Prostate gland (tissue), 2 donors: ENCODE measurements at places on chromosomes 11 and 22. TPM values are rescaled to one million over a fixed set of nuclear protein-coding genes. Genes with fewer than 3 reads are reported as not detected.

- no peak overlapping the region for H3K27ac ChIP-seq
- no peaks in the 10 kb centered on the region for H3K4me1 ChIP-seq
- DNase-seq: peak; percentile 17
These were observed 48.5 kb downstream of the GGTLC2 start for GRCh38 chr22:22692707-22693530.

The ENTHD1 gene
- total RNA-seq: 0.09 TPM

- H3K27ac ChIP-seq: no peak overlapping the region
- no peaks in the 10 kb centered on the region for H3K4me1 ChIP-seq
- no peaks in the 10 kb centered on the region for H3K36me3 ChIP-seq
These were observed 63.4 kb downstream of the NRXN2 start for GRCh38 chr11:64659417-64660144.

- H3K4me3 ChIP-seq: no peak overlapping the region
- H3K36me3 ChIP-seq: no peaks in the 10 kb centered on the region
- no peaks in the 10 kb centered on the region for H3K4me1 ChIP-seq
- H3K27me3 ChIP-seq: no peaks in the 10 kb centered on the region
- no peak overlapping the region for H3K27ac ChIP-seq
- DNase-seq: no peak
These were observed 23.2 kb downstream of the CASP5 start for GRCh38 chr11:104999721-105000120.

The GGTLC2 gene
- 1.4 TPM for total RNA-seq

GRCh38 chr11:35412285-35412684 is 7.1 kb downstream of the SLC1A2 start:
- H3K27me3 ChIP-seq: no peaks in the 10 kb centered on the region
- H3K27ac ChIP-seq: no peak overlapping the region
- no peak overlapping the region for H3K4me3 ChIP-seq
- H3K36me3 ChIP-seq: no peaks in the 10 kb centered on the region
- no peaks in the 10 kb centered on the region for H3K4me1 ChIP-seq

GRCh38 chr22:37965940-37966664 is 12.6 kb downstream of the POLR2F start:
- DNase-seq: no peak
- peaks cover 8% of the 10 kb centered on the region for H3K36me3 ChIP-seq
- H3K27me3 ChIP-seq: no peaks in the 10 kb centered on the region

The SULT4A1 gene
- 3.3 TPM for total RNA-seq

DNA sequence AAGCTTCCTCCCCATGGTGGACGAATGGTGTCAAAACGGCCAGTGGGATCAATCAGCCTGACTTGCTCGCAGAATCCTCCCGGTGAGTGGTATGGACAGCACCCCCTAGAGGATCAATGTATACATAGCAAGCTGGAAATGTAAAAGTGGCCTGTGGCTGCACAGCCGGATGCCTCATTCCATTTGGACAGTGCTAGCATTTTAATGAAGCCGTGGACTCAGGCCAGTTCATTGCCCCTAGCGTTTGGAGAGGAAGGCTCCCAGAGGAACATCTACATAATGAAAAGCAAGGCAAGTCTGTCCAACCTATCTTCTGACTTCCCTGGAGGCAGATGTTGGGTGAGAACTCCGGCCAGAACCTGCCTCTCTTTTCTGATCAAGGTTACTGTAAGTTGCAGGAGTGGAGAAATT is 942.3 kb downstream of the NTM start:
- H3K4me1 ChIP-seq: no peaks in the 10 kb centered on the region
- no peaks in the 10 kb centered on the region for H3K36me3 ChIP-seq
- H3K27ac ChIP-seq: no peak overlapping the region

The CST6 gene
- 6.5 TPM for total RNA-seq

DNA sequence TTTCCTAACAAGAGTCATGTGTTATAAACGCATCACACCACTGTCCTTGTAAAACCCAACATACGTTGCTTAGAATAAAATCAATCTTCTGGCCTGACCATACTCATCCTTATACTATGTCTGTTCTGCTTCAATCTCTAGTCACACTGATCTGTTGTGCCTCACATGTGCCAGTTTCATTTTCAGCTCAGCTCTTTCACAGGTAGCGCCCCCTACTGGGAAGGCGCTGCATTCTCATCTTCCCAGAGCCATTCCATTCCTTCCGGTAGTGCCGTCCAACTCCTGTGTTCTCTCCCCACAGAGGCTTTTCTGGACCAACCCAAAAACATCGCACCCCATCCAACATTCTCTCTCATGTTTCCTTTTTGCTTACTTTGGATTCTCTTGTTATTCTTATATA is 22.2 kb downstream of the CASP5 start:
- H3K27me3 ChIP-seq: no peaks in the 10 kb centered on the region
- no peaks in the 10 kb centered on the region for H3K36me3 ChIP-seq
- DNase-seq: no peak
- H3K27ac ChIP-seq: no peak overlapping the region
- H3K4me1 ChIP-seq: no peaks in the 10 kb centered on the region
- no peak overlapping the region for H3K4me3 ChIP-seq

GRCh38 chr11:95904009-95904650 is 19.8 kb downstream of the MTMR2 start:
- H3K4me1 ChIP-seq: no peaks in the 10 kb centered on the region
- no peaks in the 10 kb centered on the region for H3K36me3 ChIP-seq
- no peak for DNase-seq
- H3K27ac ChIP-seq: no peak overlapping the region
- no peak overlapping the region for H3K4me3 ChIP-seq

DNA sequence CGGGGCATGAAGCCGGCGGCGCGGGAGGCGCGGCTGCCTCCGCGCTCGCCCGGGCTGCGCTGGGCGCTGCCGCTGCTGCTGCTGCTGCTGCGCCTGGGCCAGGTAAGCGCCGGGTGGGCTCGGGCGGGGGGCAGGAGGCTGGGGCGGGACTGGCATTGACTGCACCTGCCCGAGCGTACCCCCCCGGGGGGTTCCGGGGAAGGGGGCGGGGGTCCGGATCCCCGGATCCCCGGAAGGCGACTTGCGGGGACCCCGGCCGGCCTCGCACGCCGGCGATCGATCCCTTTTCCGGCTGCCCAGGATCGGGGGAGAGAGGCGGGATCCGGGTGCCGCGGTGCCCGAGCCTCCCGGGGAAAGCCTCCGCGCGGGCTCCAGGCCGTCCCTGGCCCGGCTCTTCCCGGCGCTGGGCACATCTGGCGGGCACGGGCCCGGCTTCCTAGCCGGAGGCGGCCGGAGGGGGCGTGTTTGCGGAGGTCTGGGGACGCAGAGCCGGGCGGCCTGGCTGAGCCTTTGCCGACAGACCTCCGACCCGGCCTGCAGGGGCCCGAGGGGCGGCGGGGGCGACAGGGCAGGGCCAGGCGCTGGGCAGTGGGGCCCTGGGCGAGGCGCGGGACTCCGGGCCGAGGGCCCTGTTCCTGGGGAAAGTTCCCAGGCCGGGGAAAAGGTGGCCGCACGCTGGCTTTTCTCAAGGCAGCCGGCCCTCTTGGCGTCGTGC is 705 bp downstream of the PTPRJ start:
- H3K4me1 ChIP-seq: peaks cover 2% of the 10 kb centered on the region
- no peaks in the 10 kb centered on the region for H3K27me3 ChIP-seq
- H3K4me3 ChIP-seq: peak overlapping the region; percentile 91
- H3K27ac ChIP-seq: peak overlapping the region; percentile 87
- DNase-seq: no peak

DNA sequence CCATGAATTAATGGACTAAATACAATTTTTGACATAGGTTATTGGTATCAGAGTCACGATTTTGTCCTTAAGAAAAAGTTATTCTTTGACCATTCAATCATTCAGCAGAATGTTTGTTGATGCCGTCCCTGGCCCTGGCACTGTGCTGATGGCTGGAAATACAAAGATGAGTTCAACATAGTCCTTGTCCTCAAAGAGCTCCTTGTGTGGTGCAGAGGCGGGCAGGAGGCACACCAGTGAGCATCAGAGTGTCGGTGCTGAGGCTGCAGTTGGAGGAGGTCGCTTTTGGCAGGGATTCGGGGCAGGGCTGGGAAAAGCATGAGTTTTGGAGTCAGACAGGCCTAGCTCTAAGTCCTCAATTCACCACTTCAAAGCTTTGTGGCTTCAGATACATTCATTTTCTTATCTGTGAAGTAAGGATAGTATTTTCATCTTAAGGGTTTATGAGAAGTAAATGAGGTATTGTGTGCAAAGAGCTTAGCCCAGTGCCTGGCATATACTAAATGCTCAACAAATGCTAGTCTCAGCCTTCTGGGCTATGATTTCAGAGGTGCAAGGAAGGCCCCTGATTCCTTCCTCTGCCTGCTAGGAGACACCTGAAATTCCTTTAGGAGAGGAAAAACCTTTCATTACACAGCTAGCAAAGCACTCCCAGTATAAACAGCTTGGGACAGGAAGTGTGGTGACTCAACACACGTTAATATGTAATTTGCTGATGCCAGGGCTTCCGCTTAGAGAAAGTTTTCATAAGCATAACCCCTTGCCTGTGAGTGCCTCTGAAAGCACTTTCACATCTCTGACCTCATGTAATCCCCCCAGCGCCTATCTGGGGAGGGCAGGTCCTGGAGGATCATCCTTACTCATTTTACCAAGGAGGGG is 113.8 kb downstream of the NECTIN1 start:
- H3K4me3 ChIP-seq: no peak overlapping the region
- H3K27ac ChIP-seq: no peak overlapping the region
- no peaks in the 10 kb centered on the region for H3K27me3 ChIP-seq
- peak; percentile 30 for DNase-seq

The RTN4RL2 gene
- 2.0 TPM for total RNA-seq
